ENCODE measurements at places on chromosomes 1 and 21.

- DNase-seq: no peak
Measured at GRCh38 chr1:170671629-170671963, 7.7 kb downstream of the PRRX1 start.

- DNase-seq: no peak
Measured at GRCh38 chr1:179095377-179095776, 13.5 kb downstream of the TOR3A start.

- no peak for DNase-seq
Measured at GRCh38 chr1:220702733-220703270, 12.6 kb downstream of the C1orf115 start.

- DNase-seq: no peak
Measured at GRCh38 chr1:98467586-98467985, 193.9 kb upstream of the SNX7 start.

DNA sequence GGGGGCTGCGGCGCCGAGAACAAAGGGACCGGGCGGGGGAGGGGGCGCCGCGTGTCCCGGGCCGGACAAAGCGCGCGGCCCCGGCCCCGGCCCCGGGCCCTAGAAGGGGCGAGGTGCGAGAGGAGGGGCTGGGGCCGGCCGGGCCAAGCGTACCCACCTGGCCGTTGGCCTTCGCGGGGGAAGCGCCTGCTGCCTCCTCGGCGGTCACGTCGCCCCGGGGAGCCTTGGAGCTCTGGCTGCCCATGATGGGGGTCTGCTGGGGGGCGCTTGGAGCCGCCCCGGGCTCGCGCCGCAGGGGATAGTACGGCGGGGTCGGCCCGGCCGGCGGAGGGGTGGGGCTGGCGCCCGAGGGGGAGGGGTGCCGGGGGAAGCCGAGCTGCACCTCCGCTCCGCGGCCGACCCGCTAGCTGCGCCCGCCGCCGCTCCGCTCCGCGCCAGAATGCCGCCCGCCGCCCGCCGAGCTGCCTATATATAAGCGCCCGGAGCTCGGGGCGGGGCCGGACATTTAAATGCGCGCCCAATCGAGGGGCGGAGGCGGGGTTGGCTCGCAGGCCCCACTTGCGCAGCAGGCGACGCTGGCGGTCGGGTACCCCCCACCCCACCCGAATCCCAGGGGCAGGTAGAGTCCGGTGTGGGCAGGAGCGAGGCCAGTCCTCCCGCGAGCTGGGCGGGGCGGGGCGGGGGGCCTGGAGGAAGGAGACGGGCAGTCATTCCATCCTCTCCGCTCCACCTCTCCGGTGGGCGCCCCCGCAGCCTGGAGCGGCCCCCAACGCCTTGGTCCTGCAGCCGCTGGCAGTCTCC lies at the start of gene MARCKSL1:
TSS of gene MARCKSL1 (minus strand) at position 444 of the 801 bp plus-strand sequence. CDS start at position 244, 200 bp downstream.
- peak; percentile 82 for DNase-seq

- DNase-seq: no peak
Measured at GRCh38 chr1:197973206-197973605, 56.0 kb downstream of the LHX9 start.

DNA sequence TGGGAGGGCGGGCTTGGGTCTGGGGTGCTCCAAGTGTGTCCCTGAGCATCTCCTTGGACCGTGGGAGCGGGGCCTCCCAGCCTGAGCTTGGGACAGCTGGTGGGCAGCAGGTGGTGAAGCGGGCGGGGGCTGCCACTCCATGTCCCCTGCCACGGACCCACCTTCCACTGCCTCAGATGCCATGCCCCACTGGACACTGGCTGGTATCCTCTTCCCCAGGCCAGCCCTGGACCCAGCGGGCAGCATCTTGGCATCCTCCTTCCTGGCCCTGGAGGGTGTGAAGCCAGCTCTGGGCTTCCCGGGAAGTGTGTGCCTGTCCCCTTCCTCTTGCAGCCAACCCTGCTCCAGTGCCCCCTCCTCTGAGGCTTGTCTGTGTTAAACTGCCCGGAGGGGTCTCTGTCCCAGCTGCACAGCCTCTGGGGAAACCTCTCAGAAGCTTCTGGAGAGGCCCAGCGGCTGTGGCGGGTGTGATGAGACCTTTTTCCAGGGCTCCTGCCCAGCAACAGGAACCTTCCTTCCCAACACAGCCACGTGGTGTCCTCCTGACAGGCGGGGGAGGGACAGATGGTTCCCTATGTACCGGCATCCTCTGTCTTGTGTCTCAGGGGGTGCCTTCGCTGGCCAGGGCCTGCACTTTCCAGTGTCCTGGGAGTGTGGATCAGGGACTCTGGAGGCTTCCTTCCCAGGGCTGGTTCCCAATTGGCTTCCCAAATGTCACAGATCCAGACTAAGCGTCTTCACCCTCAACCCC lies 81.6 kb upstream of the DISP3 start:
- DNase-seq: no peak

DNA sequence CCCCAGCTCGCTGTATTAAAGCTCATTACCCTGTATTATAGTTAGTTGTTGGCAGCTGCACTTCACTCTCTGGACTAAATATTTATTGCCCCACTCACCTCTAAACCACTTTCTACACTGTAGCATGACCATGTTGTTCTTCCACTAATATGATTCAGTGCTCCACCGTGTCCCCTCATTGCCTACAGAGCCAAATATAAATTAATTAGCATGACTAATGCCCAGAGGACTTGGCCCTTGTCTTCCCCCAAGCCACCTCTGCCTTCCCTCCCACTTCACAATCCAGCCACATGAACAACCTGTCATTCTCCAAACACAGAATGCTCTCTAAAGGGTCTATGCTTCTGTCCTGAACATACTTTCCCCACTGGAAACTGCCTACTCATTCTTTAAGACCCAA lies 276.5 kb downstream of the PLPP3 start:
- no peak for DNase-seq

DNA sequence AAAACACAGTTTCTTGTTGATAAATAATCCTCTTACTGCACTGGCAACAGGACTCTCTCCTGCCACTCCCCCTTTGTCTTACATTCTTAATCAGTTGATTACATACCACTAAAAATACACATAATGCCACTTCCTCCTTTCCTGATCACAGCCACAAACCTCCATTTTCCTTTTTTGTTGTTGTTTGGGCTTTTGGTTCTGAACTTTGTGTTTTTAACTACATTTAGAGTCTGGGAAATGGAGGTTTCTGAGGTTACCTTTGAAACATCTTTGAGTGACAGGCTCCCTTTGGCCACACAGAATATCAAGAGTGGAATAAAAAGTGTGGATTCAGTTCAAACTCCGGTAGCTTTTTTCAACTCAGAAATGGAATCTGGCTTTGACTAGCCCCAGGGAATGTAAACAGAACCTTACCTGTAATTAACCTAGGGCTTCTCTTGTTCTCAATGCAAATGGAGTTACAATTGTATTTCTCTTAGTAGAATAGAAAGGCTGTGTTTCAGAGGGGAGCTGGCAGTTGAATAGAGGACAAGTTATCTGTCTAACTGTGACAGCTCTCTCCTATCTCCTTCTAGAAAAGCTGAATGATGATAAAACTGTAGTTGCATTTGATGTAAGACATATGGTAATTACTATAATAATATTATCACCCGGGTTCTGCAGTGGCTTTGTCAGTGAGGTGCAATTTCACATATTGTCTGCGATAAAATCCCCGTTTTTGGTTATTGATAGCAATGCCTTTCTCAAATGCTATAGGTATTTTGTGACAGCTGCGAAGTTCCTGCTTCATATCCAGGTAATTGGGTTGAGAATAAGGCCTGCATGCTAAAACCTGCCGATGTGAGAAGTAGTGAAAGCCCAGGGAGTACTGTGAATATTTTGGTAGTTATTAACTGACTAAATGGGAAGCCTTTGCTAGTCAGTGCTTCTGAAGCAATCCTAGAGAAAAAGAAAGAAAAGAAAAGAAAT lies 66.9 kb downstream of the ST6GALNAC5 start:
- DNase-seq: no peak

DNA sequence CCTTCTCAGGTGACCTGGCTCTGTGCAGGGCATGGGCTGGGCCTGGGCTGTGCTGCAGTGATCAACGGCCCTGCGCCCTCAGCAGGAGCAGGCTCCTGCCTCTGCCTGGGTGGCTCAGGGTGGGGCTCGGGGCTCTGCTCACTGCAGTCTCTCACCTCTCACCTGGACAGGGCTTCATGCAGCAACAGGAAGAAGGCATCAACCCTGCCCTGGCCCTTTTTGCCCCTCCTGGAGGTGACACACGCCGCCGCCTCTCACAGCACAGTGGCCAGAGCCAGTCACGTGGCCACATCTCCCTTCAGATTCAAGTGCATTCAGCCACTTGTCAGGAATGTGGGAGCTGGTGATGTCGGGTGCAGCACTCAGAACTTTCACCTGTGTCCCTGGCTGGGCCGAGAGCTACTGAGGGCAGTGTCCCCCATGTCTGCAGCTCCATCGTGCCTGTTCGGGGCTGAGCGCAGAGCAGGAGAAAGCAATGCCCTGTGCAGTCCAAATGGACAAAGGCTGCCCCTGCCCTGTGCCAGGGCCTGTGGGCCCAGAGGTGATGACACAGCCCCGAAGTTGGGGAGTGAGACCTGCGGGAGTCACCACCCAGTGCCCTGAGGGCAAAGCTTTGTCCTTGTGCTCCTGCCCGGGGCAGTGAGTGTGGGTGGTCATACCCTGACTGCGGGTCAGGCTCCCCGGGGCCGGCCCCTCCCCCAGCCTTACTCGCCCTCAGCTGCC lies 314.0 kb downstream of the PTPRU start:
- no peak for DNase-seq

- peak; percentile 73 for DNase-seq
Measured at GRCh38 chr1:223363856-223364684, at the start of gene SUSD4. Gene SUSD4, minus strand, starts transcription at chr1:223364176. Its CDS starts 751 bp downstream, at chr1:223363425.

GRCh38 chr1:110859062-110859461 lies 13.9 kb upstream of the CD53 start:
- DNase-seq: no peak

- DNase-seq: no peak
Measured at GRCh38 chr21:44901391-44902074, 19.2 kb downstream of the ITGB2 start.

GRCh38 chr1:62057641-62058290 lies 136.9 kb upstream of the L1TD1 start:
- DNase-seq: no peak

DNA sequence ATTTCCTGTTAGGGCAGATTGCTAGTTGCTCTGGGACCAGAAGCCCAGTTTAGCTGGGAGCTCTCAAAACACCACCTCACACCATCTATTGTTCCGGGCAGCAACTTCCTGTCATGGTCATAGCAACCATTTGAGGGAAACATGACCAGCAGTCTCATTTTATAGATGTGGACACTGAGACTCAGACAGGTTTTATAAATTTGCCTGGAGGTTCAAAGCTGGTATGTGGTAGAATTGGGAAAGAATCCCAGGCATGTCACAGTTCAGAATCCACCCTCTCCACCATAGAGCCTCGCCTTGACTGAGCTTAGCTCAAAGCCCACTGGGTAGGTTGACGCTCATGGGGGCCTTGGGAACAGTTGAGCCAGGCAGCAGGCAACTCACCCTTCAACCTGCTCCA lies 14.0 kb upstream of the TRIM67 start:
- DNase-seq: no peak

DNA sequence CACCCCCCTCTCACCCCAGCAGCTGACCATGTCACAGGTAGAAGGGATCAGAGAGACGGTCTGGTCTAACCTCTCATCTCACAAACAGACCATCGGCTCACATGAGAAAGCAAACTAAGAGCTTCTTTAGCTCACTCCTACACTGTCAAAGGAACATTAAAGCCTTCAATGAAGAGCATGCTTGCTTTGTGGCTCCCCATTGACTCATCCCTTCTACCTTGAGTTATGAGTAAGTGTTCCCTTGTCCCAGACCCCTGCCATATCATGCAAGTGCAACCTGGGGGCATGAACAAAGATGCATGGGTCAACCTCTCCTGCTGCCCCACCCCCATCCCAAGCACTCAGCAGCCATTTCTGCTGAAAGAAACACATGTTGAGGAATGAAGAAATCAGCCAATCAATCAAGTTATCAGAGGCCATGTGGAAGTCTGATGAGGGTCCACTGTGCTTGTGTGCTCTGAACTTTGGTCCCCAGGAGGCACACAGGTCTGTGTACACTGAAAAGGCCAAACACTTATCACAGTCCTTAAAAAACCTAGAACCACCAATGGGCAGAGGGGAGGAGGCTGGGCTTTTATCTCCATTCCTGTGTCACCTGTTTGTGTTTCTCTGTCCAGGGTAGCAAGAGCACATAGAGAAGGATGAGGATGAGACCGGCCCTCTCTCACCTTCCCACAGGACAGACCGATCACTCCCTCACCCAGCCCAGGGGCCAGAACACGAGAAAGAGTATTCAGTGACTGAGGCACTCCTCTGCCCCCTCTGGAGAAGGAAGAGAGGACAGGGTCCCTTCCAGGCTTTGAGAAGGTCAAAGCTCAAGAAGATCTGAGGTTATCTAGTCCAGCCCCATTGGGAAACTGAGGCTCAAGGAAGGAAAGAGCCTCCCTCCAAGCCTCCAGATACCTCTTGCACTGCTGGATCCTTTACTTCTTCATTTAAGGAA lies 9.5 kb downstream of the ETNK2 start:
- no peak for DNase-seq

GRCh38 chr1:107450899-107451664 lies 310.2 kb downstream of the NTNG1 start:
- no peak for DNase-seq

Data from stimulated activated CD4-positive, alpha-beta T cell treated with anti-CD3 and anti-CD28 coated beads, Interleukin-2, amount 100 ng/mL, for 4 hours (primary cell).